ENCODE measurements at places on chromosomes 12 and 14.

DNA sequence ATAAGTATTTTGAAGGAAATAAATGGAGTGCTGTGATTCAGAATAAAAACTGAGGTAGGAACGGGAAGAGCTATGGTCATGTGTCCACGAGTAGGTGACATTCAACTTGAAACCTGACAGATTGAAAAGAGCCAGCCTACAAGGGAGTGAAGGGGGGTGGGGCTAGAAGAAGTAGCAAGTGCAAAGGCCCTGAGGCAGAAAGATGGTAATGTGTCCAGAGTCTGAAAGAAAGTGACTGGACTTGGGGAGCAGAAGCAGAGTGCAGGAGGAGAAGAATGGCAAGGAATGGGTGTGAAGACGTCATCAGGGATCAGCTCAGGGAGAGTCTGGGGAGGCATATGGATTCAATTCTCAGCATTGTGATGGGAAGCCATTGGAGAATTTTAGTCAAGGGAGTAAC is 13.7 kb downstream of the PLXNC1 start:
- no peak for DNase-seq

- DNase-seq: no peak
Observed at GRCh38 chr14:104229534-104230055, 91.2 kb downstream of the KIF26A start.

DNA sequence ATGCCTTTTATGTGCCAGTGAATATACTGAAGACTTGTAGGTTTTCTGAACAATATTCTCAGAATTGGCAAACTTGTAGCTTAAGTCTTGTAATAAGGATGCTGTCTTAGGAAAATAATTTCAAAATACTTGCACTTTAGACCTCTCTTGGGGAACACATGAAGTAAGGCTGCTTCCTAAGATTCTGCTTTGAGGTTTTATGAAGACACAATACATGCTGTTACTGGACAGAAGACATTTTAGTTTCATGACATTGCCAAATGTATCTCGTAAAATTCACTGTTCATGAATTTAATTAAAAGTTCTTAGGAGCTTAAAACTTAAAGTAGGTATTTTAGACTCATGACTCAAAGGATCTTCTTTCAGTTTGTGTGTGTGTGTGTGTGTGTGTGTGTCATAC is 80.7 kb downstream of the RAD51B start:
- DNase-seq: no peak

DNA sequence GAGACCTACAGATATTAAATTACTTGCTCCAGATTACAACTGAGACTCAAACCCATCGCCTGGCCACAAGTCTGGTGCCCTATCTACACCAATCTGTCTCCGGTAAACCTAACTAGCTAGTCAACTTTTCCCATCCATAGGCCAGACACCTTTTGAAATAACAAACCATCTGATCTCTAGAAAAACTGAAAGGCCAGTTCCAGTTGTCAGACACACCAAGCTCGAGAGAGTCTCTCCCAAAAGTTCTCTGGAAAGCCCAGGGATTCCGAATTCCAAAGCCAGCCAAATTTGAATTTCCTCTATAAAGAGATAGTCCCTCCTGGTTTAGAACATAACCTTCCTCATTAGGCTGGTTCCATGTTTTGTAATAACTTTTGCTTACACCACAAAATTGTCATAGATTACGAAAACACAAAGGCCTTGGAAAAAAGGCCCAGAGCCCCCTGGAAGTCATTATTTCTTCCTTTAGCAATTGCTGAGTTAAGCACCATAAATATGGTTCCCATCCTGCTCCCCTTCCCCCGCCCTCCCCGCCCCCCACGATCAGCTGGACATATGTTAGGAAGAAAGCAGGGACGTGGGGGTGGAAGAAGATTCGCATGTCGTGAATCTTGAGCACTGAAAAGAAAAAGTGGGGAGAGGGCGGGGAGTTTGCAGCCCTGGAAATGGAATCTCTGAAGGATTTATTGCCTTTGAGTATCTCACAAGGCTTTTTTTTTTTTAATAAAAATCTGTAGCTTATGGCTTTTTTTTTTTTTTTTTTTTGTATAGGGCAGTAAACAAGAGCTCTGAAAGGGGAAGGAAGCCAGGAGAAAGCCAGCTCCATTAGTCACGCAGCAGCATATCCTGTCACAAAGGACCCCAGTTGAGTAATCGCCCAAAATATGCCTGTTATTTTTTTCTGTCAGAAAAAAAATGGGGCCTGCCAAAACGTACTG is 110.4 kb downstream of the ZFP36L1 start:
- peak; percentile 95 for DNase-seq

GRCh38 chr14:97719931-97720330 is 922.7 kb downstream of the VRK1 start:
- no peak for DNase-seq

GRCh38 chr14:74952697-74953484 is 2.5 kb downstream of the PGF start:
- no peak for DNase-seq

- DNase-seq: no peak
Observed at GRCh38 chr14:60222820-60223219, 26.2 kb upstream of the PPM1A start.

- no peak for DNase-seq
Observed at GRCh38 chr12:64090047-64090446, 132.0 kb downstream of the KICS2 start.

DNA sequence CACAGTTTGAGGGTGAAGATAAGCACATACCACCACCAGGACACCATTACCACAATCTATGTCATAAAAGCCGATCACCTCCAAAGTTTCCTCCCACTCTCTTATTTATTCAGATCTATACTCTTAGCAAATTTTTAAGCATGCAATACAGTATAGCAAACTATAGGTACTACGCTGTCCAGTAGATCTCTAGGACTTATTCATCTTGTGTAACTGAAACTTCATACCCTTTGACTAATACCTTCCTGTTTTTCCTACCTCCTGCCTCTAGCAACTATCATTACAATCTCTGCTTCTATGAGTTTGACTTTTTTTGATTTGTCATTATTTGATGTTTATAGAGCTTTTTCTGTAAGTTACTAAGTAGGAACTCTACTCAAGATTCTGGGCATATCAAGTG is 84.5 kb upstream of the MANSC4 start:
- DNase-seq: no peak

- peak; percentile 98 for DNase-seq
Observed at GRCh38 chr12:45336331-45336730, 120.4 kb downstream of the ANO6 start.

DNA sequence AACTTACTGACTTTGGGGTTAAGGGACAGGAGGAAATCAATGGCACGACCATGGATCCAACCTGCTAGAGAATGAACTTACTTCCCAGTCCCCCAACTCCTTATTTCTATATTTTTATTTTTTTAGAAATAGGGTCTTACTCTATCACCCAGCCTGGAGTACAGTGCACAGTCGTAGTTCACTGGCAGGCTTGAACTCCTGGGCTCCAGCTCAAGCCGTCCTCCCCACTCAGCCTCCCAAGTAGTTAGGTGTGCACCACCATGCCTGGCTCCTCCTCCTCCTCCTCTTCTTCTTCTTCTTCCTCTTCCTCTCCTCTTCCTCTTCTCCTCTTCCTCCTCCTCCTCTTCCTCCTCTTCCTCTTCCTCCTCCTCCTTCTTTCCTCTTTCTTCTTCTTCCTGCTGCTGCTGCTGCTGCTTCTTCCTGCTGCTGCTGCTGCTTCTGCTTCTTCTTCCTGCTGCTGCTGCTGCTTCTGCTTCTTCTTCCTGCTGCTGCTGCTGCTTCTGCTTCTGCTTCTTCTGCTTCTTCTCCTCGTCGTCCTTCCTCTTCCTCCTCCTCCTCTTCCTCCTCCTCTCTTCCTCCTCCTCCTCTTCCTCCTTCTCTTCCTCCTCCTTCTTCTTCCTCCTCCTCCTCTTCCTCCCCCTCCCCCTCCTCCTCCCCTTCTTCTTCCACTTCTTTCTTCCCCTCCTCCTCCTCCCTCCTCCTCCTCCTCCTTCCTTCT is 390.1 kb upstream of the RGS6 start:
- no peak for DNase-seq

- no peak for DNase-seq
Observed at GRCh38 chr12:123919980-123920360, 52.7 kb downstream of the CCDC92 start.

- no peak for DNase-seq
Observed at GRCh38 chr14:97723819-97724218, 926.6 kb downstream of the VRK1 start.

DNA sequence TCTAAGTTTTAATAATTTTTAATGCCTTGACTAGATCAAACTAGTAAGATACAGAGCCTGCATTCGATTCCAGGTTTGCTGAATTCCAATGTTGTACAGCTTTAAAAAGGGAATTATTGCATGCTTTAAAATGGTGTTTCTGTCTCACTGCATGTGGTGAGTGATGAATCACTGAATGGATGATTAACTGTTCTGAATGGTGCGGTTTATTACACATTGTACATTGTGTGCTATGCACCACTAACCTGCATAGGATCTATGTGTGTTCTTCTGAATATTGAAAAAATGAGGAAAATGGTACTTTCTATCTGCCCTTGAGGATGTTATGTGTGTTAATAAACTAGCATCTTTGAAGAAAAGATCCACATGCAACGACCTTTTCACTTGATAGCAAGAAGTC is 231.7 kb downstream of the NRXN3 start:
- peak; percentile 22 for DNase-seq

DNA sequence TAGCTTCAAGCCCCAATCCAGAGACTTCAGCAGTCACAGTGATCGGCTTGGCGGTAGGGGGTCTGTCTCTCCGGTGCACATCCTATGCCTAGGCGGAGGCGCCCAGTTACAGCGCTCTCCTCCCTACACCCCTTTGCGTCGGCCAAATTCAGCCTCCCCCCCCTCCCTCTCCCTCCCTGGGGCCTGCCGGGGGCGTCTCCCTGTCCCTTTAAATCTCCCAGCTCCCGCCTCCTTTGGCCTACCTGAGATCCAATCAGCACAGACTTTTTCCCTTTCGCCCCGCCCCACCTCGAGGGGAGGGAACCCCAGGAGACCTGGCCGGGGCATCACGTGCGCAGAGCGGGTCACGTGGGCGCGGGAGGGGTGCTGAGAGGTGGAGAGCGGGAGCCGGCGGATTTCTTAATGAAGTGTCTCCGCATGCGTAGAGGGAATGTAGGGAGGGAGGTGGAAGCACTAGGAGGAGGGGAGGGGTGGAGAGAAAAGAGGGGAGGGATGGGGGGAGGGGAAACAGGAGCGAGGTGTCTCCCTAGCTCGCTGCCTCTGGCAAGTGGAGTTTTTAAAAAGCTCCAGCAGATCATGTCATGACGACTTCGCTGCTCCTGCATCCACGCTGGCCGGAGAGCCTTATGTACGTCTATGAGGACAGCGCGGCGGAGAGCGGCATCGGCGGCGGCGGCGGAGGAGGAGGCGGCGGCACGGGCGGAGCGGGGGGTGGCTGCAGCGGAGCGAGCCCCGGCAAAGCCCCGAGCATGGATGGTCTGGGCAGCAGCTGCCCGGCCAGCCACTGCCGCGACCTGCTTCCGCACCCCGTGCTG is at the start of gene HOXC13:
HOXC13 (plus strand) TSS at position 506 of the 815 bp plus-strand sequence; CDS start at position 582, 76 bp downstream.
- DNase-seq: no peak

DNA sequence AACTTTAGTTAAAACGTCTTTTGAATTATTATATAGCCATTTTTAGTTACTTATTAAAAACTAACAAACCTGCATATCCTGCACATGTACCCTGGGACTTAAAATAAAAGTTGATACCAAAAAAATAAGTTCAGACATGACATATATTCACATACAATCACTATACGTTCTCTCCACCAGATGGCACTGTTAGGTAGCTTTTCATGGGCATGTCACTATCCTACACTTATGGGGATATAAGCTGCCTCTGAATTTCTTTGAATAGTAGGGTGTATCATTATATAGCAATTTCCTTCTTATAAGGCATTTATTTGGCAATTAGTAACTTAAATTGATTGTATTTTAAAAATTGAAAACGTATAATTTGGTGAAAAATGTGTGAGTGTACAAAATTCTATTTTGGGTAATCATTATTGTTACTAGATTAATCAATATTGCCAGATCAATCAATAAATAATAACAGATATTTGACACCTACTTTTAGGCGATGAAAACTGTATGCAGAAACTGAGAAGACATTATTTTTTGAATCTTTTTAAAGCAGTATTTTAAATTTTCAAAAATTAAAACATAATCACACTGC is 31.8 kb upstream of the OR10A7 start:
- peak; percentile 45 for DNase-seq

DNA sequence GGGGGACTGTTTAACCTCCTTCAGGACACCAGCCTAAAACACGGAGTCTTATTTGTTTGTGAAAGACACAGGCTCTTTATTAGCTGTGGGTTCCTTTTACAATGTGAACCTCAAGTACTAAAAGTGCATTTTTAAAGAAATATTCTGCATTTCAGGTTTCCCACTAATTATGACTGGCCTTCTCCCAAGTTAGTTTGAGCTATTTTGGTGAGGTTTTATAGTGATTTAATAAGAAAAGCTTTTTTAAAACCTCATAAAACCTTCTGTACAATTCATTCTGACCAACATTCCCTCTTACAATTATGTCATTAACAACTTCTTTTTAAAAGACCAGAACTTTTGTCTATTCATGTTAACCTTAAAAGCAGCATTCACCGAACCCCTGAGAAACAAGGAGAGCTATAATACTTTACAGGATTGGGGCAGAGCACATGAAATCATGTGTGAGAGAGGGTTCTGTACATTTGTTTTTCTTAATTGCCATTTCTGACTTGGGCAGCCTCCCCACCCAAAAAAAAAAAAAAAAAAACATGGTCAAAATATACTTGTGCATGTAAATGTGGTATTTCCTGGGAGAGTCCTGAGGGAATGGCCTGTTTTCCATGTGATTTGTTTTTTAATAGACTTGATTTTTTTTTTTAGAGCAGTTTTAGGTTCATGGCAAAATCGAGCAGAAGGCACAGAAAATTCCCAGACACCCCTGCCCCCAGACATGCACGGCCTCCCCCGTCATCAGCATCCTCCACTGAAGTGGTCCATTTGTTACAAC is 169.5 kb downstream of the CHST11 start:
- peak; percentile 35 for DNase-seq

GRCh38 chr12:52600941-52601481 is at the start of gene KRT72:
TSS of gene KRT72 (minus strand) at chr12:52601463. CDS start at chr12:52601452, 11 bp downstream.
- no peak for DNase-seq

DNA sequence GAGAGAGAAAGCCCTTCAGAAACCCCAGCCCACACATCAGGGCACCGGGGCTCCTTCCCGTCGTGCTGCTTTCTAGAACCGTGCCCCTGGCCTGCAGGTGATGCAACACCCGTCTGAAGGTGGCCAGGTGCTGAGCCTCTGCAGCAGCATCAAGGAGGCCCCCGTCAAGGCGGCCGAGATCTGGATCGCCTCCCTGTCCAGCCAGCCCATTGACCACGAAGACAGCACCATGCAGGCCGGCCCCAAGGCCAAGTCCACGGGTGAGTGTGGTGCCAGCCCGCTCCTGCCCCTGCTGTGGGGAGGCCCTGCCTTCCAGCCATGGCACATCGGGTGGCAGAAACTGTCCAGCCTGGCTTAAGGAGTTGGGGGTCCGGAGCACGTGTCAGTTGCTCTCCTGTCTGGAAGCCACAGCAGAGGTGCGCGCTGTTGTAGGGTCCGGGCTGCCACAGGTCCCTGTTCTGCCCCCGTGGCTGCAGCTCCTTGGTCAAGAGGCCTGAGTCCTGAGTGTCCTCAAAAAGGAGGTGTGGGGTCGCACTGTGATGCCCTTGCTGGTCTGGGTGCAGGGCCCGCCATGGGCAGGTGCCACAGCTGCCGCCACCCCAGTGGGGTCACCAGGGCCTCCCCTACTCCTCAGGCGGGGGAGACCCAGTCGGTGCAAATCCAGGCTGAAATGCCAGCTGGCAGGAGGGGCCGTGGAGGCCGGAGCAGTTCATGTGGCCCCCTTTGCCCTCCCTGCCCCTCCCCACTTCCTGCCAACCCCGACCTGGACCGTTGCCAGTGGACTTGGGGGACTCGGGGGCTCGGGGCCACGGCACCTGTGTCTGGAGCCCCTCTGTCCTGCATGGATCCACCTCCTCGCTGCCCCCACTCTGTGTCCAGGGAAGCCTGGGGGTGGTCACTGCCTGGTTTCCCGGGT is 31.0 kb upstream of the TEX22 start:
- DNase-seq: no peak

Measured in astrocyte (in vitro differentiated cells and primary cell).